GM23248 (cell line): ENCODE measurements at places on chromosomes 11 and 22. TPM values are rescaled to one million over a fixed set of nuclear protein-coding genes. Genes with fewer than 3 reads are reported as not detected.

OR10S1 gene
- not detected in 2 replicates for total RNA-seq

ZNF214 gene
- 1.3 and 2.1 TPM in 2 replicates for total RNA-seq

BCO2 gene
- not detected in 2 replicates for total RNA-seq

ACR gene
- total RNA-seq: not detected in 2 replicates

SOX6 gene
- total RNA-seq: under 0.01 TPM in 1 of 2 replicates, not detected in the other

OR2AG2 gene
- total RNA-seq: 0.22 and 0.25 TPM in 2 replicates
